Frontal cortex (tissue), 4 donors: ENCODE measurements at places on chromosomes 1 and 21.

- DNase-seq, result no peak
Measured at GRCh38 chr21:26982767-26983166, 15.9 kb upstream of the ADAMTS5 start.

DNA sequence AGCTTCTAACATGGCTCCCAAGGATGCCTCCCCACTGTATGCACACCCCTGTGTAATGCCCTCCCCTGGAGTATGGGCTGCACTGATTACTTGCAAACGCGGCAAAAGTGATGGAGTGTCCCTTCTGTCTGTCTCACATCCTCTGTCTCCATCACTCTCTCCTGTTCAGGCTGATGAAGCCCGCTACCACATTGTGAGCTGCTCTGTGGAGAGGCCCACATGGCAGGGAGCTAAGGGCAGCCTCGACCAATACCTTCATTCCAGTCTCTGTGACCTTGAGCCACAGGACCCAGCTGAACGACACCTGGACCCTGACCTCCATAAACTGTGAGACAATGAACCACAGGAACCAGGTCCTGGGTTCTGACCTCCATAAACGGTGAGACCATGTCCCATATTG, 154.1 kb upstream of the ETV3 start:
- no peak for DNase-seq

DNA sequence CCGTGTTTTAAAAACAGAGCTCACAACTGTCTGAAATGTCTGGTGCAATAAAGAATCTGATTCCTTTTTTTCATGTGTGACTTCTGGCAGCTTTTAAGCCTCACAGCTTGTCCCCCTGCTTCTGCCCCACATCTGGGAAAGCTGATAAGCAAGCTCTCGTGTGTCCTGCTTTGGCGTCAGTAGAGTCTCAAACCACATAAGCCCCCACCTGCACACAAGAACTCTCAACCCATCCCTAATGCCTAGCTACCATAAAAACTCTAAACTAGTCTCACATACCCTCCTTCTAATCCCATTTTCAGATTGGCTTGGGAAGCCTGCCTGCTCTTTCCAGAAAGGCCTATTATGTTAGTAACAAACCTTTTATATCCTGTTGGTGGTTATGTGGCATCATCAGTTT, 94.6 kb upstream of the DAB1 start:
- DNase-seq, result no peak

DNA sequence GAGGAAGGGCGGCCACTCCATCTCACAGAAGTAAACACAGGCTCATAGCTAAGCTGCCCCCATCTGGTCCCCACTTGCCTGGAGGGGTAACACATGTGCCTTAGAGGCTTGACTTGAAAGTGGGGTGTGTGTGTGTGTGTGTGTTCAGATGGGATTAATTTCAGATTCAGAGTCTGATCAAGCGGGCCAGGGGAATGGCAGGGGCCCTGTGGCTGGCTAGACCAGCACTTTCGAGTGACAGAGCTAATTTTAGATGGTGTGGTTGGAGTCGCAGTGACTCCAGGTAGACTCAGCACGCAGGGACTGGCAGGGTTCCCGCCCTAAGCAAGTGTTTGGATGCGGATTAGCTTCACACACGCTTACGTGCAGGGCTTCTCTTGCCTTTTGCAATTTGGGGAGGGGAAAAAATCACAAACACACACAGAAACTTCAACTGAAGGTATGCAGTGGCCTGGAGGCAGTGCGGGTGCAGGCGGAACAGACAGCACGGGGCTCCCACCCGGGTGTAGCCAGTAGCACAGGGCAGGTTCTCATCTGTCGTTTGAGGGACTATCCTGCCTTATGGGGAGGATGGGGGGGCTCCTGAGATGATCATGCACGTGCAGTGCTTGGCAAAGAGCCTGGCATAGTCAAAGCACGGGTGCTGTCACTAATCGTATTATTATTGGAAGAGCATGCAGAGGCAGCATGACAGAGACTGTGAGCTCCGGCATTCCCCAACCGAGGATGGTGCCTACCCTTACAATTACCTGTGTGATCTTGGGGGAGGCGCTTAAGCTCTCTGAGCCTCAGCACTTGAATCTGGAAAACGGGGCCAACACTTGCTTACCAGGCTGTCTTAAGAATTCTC, 1.3 kb downstream of the EDN2 start:
- DNase-seq, result no peak

DNA sequence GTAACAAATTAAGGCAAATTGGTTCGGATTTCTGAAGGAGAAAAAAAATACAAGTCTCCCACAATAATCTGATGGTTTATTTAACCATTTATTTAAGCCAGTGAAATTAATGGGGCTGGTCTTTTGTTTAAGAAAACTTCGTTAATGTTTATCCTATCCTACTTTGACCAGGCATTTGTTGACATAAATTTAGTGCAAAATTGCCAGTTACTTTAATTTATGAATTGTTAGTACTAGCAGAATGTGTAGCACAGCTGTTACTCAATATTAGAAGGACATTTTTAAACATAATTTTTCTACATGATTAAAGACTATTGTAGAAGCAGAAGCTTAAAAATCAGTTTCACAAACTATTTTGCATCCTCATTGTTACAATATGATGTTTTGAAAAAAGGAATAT, 687.6 kb upstream of the PTBP2 start:
- no peak for DNase-seq

GRCh38 chr1:172967936-172968335, 82.8 kb downstream of the TNFSF18 start:
- no peak for DNase-seq

GRCh38 chr1:1894354-1895059, 3.6 kb upstream of the GNB1 start:
- DNase-seq, result peak; percentile 10

GRCh38 chr1:173210283-173210682, 3.2 kb upstream of the TNFSF4 start:
- no peak for DNase-seq

DNA sequence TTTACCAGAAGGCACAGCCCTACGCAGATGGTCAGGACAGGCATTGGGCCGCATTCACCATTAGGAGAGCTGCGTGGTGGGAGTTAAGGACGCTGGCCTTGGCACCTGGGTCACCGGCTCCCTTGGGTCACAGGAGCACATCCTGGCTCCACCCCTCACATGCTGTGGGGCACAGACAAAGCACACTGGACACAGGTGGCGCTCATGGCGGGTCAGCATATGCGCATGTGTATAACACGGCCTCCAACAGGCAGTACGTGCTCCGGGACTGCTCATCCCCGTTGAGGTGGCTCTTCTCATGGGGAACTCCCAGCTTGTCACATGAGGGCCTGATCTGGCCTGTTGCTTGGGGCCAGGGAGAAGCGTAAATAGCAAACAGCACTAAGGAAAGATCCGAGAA, 25.0 kb downstream of the PGBD5 start:
- DNase-seq, result no peak

GRCh38 chr1:213530611-213531320, 457.0 kb upstream of the PROX1 start:
- no peak for DNase-seq

- DNase-seq, result peak; percentile 94
Measured at GRCh38 chr1:26279456-26280332, at the start of gene SH3BGRL3. TSS of gene SH3BGRL3 (plus strand) at chr1:26280086. CDS start at chr1:26280156, 70 bp downstream.

DNA sequence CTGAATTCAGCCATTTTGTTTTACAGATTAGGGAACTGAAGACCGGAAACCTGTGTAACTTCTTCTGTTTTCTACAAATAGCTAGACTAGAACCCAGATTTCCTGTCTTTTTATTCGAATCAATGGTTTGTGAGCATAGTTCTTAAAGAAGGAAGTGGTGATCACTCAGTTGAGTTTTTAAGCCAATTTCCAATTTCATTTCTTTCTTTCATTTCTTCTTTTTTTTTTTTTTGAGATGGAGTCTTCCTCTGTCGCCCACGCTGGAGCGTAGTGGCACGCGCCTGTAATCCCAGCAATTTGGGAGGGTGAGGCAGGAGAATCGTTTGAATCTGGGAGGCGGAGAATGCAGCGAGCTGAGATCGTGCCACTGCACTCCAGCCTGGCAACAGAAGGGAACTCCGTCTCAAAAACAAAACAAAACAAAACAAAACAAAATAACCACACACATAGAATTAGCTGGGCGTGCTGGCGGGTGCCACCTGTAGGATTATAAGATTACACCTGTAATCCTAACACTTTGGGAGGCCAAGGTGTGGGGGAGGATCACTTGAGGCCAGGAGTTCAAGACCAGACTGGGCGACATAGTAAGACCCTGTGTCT, 3.0 kb upstream of the MDM4 start:
- no peak for DNase-seq

GRCh38 chr1:31568895-31569595, 7.3 kb upstream of the TINAGL1 start:
- no peak for DNase-seq

GRCh38 chr1:8858112-8858668, 20.3 kb downstream of the ENO1 start:
- no peak for DNase-seq

DNA sequence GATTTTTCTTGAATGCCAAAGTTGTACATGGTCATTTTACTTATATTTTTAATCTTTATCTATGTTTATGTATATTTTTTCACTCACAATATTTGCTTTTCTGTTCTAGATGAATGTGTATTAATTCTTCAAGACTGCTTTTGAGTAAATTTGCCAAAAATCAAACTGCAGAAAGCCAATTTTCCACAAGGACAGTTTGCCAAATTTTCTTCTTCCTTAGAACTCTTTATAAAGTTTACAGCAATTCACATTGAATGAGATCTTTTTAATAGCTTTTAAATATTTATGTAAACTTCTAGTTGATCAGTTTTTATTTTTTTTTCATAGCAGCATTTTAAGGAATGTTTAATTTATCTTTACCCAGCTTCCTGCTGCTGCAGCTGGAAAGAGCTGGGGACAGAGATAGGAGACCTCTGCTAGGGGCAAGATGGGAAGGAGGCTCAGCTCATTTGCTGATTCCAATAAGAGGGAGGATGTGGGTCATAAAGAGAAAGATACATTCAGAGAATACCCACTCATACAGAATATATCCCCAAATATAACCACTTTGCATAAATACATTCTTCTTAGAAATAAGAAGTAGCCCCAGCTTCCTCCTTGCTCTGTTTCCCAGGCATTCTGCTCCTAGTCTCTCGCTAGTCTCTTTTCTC, 93.0 kb downstream of the ODF2L start:
- DNase-seq, result no peak

DNA sequence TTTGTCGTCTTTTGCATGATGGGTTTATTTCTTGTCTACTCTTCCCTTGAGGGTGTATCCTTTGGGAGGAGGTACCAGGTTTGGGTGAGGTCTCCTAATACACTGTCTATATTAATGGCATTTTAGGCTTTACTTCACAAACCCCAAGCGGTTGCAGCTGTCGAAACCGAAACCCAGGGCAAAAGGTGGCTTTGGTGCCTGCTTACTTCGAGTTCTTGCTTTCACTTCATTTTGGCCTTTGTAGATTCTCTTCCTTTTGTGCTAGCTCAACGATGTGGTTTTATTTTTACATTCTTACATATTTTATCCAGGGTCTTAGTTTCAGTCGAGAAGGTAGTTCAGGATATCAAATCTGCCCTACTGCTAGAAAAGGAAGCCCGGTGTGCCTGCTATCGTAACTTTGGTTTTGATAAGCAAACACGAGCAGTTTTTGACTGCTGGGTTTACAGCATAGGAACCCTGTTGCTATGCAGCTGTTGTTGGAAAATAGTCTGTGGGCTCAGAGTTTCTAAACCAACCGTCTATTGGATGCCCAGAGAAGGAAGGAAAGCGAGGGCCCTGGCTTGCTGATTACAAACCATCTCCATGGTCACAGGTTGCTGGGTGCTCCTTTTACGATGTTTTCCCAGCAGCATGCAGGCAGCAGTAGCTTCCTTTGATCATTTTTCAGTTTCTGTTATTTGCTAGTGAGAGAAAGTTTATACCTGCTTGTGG, 9.8 kb upstream of the TSPAN2 start:
- DNase-seq, result no peak

- DNase-seq, result no peak
Measured at GRCh38 chr1:47587891-47588582, 150.2 kb downstream of the FOXD2 start.

DNA sequence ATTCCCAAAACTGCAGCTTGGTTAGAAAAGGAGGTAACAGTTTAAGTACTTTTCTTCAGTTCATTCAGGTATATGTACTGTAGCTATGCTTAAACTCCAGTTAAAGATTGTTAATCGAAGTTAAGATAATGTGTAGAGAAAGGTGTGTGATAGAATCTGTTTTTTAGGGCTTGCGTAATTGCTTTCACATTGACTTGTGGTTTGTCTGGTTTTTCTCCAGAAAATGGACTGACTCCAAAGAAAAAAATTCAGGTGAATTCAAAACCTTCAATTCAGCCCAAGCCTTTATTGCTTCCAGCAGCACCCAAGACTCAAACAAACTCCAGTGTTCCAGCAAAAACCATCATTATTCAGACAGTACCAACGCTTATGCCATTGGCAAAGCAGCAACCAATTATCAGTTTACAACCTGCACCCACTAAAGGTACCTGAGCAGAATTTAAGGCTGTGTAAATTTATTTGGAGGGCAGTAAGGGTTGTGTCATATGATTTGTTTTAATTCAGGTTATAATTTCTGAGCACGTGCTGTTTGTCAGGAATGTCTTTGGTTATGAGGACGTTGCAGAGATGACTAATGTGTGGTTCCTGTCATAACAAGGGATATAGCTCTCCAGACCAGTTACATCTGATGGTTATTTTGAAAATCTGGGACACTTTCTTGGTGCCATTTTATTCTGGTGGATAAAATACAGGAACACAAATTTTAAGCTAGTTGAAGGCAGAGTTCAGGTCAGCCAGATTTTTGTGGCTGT, 26.0 kb downstream of the ATF6 start:
- no peak for DNase-seq
